ENCODE measurements at places on chromosomes 4 and X. TPM values are rescaled to one million over a fixed set of nuclear protein-coding genes. Genes with fewer than 3 reads are reported as not detected.

Gene VEGFD
- 13.2 TPM for total RNA-seq

Gene EOLA2
- 2.3 TPM for total RNA-seq

Gene RBM46
- not detected for total RNA-seq

Gene JCHAIN
- total RNA-seq = 7.1 TPM

DNA sequence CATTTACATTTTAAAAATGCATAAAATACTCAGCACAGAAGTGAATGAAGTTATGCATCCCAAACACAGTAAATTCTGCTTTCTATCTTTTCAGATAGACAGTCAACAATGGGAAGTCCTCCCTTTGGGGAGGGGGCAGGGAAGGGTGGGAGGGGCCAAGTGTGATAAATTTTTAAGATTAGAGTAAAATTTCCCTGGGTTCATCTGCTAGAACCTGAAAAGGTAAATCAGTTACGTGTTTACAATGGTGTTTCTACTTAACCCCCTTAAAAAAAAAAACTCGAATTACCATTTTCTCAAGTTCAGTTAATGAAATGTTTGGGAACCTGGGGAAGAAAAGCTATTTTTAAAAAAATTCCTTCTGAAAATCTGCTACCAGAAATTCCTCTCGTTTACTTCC lies 9.1 kb downstream of the PITX2 start:
- DNase-seq = no peak
- no peaks in the 10 kb centered on the region for H3K36me3 ChIP-seq
- no peaks in the 10 kb centered on the region for H3K4me1 ChIP-seq
- no peak overlapping the region for H3K4me3 ChIP-seq

DNA sequence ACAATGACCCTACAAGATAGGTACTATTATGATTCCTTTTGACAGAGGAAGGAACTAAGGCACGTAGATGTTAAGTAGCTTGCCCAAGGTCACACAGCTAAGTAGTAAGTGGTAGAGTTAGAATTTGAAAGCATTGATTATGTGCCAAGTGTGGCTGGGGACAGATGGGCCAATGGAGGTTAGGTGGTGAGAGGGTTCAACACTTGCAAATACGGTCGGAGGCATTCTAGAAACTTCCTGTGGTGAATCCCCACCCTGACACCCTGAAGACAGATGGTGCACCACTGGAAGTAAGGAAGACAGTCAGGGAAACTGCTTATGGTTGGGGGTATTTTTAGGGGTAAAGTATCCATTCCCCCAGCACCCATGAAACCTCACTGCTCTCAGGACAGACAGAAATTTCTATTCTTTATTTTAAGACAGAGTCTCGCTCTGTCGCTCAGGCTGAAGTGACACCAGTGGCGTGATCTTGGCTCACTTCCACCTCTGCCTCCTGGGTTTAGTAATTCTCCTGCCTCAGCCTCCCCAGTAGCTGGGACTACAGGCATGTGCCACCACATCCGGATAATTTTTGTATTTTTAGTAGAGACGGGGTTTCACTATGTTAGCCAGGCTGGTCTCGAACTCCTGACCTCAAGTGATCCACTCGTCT lies 142.5 kb downstream of the RASL11B start:
- no peaks in the 10 kb centered on the region for H3K4me1 ChIP-seq
- H3K27me3 ChIP-seq = no peaks in the 10 kb centered on the region
- no peak for DNase-seq
- H3K36me3 ChIP-seq = no peaks in the 10 kb centered on the region
- H3K4me3 ChIP-seq = no peak overlapping the region
- no peak overlapping the region for H3K27ac ChIP-seq

Measured in uterus (tissue), 4 donors.